ENCODE measurements at places on chromosomes 4 and X. TPM values are rescaled to one million over a fixed set of nuclear protein-coding genes. Genes with fewer than 3 reads are reported as not detected.

CXCL3 gene
- 1.4 TPM for total RNA-seq

TKTL2 gene
- not detected for total RNA-seq

CXCL8 gene
- 1.5 TPM for total RNA-seq

ABLIM2 gene
- 0.36 TPM for total RNA-seq

SPANXA1 gene
- total RNA-seq = not detected

FGD1 gene
- 18.6 TPM for total RNA-seq

GRCh38 chr4:37666625-37667071 lies 19.5 kb downstream of the RELL1 start:
- no peaks in the 10 kb centered on the region for H3K36me3 ChIP-seq
- peak; percentile 91 for DNase-seq
- H3K27ac ChIP-seq = peak overlapping the region; percentile 22
- H3K4me3 ChIP-seq = no peak overlapping the region
- no peaks in the 10 kb centered on the region for H3K27me3 ChIP-seq

- H3K27ac ChIP-seq = no peak overlapping the region
- H3K36me3 ChIP-seq = peaks cover 26% of the 10 kb centered on the region
- DNase-seq = no peak
- no peak overlapping the region for H3K4me3 ChIP-seq
- H3K27me3 ChIP-seq = no peaks in the 10 kb centered on the region
- H3K4me1 ChIP-seq = no peaks in the 10 kb centered on the region
These were observed 42.7 kb downstream of the UBA6 start for GRCh38 chr4:67658302-67658701.

DNA sequence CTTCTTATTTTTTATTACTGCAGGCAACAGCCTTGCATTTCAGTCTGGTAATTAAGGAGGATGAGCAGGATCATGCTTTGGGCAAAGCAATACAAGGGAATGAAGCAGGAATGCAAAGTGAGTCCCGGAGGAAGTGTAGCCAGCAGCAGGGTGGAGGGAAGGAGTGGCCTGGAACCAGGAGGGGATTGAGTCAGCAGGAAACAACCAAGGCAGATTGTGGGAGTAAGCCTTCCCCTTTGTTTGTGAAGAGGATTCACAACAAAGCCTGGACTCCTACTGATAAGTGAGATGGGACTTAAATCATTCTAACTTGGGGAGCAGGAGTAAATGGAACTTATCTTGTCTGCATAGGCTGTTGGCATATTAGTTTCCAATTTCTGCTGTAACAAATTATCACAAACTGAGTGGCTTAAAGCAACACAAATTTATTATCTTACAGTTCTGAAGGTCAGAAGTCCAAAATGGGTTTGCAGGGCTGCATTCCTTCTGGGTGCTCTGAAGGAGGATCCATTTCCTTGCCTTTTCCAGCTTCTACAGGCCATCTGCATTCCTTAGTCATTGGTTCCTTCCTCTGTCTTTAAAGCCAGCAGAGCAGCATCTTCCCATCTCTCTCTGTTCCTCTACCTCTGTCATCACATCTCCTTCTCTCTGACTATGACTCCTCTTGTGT lies 93.2 kb upstream of the AP1S2 start:
- H3K4me3 ChIP-seq = peak overlapping the region; percentile 28
- H3K4me1 ChIP-seq = peaks cover 7% of the 10 kb centered on the region
- DNase-seq = peak; percentile 54
- H3K36me3 ChIP-seq = no peaks in the 10 kb centered on the region

GRCh38 chrX:133698298-133698697 lies 283.0 kb upstream of the GPC4 start:
- peaks cover 3% of the 10 kb centered on the region for H3K4me1 ChIP-seq
- no peak overlapping the region for H3K4me3 ChIP-seq
- H3K27me3 ChIP-seq = no peaks in the 10 kb centered on the region

DNA sequence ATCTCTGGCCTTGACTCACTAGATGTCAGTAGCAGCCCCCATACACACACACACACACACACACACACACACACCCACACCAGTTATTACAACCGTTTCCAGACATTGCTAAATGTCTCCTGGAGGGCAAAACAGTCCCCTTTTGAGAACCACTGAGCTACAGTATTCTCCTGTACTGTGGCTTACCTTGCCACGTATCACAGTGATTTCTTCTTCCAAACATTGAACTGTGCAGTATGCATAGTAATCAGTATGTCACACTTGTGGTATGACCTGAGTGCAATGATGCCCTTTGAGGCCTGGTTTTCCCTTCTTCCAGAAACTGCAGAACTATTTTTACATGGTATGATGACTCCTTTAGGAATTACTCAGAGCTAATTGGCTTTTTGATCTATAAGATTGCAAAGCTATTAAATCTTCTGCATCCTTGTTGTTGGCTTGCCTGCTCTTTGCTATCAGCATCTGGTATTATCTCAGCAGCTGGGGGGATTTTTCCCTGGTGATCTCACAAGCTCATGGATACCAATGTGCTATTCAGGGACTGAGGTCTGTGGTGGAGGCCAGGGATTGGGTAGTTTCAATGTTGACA lies 3.6 kb upstream of the THOC2 start:
- DNase-seq = peak; percentile 82
- H3K4me3 ChIP-seq = no peak overlapping the region
- H3K4me1 ChIP-seq = peaks cover 7% of the 10 kb centered on the region
- H3K36me3 ChIP-seq = no peaks in the 10 kb centered on the region

GRCh38 chr4:7000421-7001176 lies 42.6 kb upstream of the TADA2B start:
- H3K27ac ChIP-seq = no peak overlapping the region
- peaks cover 5% of the 10 kb centered on the region for H3K4me1 ChIP-seq
- H3K4me3 ChIP-seq = no peak overlapping the region
- peaks cover 17% of the 10 kb centered on the region for H3K36me3 ChIP-seq
- DNase-seq = no peak
- H3K27me3 ChIP-seq = no peaks in the 10 kb centered on the region

DNA sequence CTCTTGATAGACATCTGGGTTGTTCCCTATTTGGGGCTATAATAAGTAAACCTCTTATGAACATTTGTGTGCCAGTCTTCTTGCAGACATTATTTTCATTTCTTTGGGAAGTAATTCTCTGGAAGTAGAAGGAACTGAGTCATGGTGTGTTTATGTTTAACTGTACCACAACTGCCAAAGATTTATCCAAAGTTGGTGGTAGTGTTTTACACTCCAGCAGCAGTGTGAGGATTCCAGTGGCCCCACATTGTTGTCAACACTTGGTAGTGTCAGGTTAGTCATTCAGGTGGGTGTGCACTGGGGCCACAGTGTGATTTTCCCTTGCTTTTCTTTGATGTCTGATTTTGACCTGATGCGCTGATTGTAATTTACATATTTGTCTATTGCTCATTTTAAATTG lies 5.0 kb upstream of the UVSSA start:
- no peaks in the 10 kb centered on the region for H3K27me3 ChIP-seq
- no peak overlapping the region for H3K4me3 ChIP-seq
- no peak for DNase-seq
- no peak overlapping the region for H3K27ac ChIP-seq
- peaks cover 3% of the 10 kb centered on the region for H3K4me1 ChIP-seq

DNA sequence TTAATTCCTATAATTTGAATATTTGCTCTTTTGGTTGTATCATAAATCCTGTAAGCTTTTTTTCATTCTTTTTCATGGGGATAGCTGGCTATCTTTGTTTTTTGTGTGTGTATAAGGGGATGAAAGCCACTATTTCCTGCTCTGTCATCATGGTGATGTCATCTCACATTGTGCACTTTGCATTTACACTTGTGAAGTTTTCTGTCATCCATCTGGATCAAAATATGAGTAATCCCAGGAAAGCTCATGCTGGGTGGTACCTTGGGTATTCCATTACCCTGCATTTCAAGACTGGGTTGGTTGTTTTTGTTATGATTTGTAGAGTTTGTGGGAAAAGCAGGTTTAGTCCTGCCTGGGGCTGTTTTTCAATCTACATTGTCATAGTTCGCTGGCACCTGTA lies 367.3 kb downstream of the CHIC1 start:
- no peaks in the 10 kb centered on the region for H3K27me3 ChIP-seq
- H3K36me3 ChIP-seq = no peaks in the 10 kb centered on the region
- no peaks in the 10 kb centered on the region for H3K4me1 ChIP-seq
- no peak overlapping the region for H3K4me3 ChIP-seq

DNA sequence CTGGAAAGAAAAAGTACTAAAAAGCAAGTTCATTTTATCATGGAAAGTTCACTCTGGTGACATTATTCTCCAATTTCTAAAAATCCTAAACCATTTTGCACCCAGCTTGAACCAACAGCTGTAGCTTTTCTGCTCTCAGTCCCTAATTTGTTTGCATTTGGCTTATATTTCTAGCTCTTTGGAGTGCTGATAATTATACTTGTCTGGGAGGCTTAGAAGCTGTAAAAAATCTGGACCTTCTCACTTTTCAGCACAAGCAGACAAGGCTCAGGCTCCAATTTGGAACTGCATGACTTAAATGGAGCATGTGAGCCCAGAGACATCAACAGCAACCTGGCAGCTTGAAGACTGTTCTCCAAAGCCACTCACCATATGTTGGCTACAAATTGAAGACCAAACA lies 170.9 kb upstream of the PCDH18 start:
- no peaks in the 10 kb centered on the region for H3K4me1 ChIP-seq
- H3K27me3 ChIP-seq = no peaks in the 10 kb centered on the region
- H3K27ac ChIP-seq = no peak overlapping the region
- no peaks in the 10 kb centered on the region for H3K36me3 ChIP-seq

DNA sequence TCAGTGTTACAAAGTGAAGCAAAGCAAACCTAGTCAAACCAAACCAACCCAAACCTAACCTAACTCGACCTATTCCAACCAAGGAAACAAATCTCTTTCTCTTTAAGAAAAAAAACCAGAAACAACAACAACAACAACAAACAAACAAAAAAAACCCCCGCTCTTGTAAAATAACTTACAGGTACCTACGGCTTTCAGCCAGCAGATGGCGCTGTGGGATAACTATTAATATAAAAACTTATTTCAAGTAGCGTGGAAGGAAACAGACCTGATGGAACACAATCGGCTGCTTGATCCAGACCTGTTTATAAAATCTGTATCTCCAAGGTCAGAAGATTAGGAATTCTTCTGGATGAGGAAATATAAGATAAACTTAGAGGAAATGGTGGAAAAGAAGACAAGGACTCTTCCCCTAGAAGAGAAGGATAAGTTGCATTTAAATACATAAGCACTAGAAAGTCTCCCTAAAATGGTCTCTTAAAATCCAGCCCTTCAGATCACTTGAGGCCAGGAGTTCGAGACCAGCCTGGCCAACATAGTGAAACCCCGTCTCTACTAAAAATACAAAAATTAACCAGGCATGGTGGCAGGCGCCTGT lies 34.4 kb upstream of the CDKL5 start:
- DNase-seq = peak; percentile 18
- no peaks in the 10 kb centered on the region for H3K27me3 ChIP-seq
- H3K27ac ChIP-seq = no peak overlapping the region
- H3K4me1 ChIP-seq = peaks cover 5% of the 10 kb centered on the region
- no peaks in the 10 kb centered on the region for H3K36me3 ChIP-seq
- no peak overlapping the region for H3K4me3 ChIP-seq

- no peak overlapping the region for H3K27ac ChIP-seq
- no peaks in the 10 kb centered on the region for H3K4me1 ChIP-seq
- no peaks in the 10 kb centered on the region for H3K27me3 ChIP-seq
- no peaks in the 10 kb centered on the region for H3K36me3 ChIP-seq
- no peak for DNase-seq
These were observed 35.1 kb upstream of the TACR3 start for GRCh38 chr4:103754844-103755243.
